ENCODE measurements at places on chromosomes 16 and 17. TPM values are rescaled to one million over a fixed set of nuclear protein-coding genes. Genes with fewer than 3 reads are reported as not detected.

GRCh38 chr16:8372141-8372540, 218.2 kb downstream of the TMEM114 start:
- no peak for DNase-seq

DNA sequence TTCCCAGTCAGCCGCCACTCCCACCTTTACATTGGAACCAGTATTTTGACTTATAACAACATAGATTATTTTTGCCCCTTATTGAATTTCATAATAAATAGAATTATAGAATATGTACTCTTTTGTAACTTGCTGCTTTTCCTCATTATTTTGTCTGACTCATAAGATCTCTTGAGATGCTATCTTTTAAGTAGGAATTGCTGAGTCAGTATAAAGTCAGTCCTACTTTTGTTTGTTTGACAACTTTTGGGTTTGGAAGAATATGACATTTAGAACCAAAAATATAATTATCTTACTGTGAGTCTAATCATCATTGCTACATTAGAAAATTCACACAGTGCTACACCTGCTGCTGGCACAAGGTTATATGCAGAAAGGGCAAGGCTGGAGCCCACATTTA, 69.7 kb downstream of the STXBP4 start:
- no peak for DNase-seq

GRCh38 chr16:2586901-2587480, 49.2 kb downstream of the PDPK1 start:
- DNase-seq: no peak

- no peak for DNase-seq
These were observed 2.4 kb upstream of the TBX2 start for GRCh38 chr17:61397086-61397842.

Gene ICAM2
- 26.1 TPM for total RNA-seq

Gene CEMP1
- not detected for total RNA-seq
